ENCODE measurements at places on chromosomes 3 and 15.

GRCh38 chr15:59647085-59647484, 10.2 kb downstream of the GTF2A2 start:
- no peak for DNase-seq

DNA sequence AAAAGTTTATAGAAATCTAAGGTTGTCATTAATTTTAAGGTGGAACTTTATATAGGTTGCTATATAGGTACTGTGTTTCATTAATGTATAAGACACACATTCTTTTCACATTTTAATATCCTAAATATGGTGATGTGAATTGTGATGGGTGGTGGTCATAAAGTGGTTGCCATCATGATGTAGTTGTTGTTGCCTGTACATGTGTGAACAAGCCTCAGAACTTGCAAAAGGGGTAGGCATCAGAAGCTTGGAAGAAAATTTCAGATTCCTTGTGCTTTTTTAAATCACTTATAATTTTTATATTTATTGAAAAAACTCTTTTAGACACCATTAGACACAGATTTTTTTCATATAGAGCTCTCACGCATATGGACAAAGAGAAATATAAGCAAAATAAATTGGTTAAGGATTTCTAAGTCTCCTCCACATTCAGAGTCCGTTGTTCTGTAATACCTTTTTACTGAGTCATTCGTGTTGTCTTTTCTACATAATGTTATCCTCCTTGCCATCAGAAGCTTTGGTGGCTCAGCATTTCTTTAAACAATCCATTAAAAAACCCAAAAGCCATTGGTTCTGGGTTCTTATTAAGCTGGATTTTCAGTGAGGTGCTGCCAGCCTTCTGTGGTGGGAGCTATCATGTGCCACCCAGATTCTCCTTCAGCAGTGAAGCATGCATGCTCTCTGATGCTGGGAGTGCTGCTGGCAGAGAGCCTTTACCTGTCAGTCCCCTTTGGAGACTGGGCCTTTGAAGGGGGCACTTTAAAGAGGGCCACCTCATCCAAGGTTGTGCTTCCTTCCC, 140.4 kb upstream of the GALNT15 start:
- DNase-seq = no peak

DNA sequence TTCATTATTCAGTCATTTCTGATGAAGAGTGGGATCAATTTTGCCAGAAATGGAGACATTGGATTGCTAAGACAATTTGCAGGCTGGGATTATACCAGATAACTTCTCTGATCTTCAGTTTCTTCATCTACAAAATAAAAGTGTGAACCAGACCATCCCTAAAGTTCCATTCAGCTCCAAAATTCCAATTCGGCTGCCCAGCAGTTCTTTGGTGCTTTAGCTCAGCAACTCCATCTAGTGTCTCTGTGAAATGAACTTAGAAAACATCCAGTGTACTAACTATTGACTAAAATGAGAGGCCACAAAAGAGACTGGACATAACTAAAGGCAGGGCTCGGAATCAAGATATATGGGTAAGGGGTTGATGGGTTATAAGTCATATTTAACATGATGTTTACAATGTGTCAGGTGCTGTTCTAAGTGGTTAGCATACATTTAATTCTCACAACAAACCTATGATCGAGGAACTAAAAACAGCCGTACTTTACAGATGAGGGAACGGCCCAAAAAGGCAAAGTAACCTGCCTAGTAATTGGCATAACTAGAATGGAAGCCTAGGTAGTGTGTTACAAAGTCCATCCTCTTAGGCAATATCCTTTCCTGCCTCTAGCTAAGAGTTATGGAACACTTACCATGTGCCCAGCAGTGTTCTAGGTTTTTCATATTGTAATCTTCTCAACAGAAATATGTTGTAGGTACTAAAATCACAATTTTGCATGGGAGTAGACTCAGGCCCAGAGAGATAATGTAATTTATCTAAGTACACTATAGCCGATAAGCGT, 17.0 kb downstream of the THAP10 start:
- no peak for DNase-seq

DNA sequence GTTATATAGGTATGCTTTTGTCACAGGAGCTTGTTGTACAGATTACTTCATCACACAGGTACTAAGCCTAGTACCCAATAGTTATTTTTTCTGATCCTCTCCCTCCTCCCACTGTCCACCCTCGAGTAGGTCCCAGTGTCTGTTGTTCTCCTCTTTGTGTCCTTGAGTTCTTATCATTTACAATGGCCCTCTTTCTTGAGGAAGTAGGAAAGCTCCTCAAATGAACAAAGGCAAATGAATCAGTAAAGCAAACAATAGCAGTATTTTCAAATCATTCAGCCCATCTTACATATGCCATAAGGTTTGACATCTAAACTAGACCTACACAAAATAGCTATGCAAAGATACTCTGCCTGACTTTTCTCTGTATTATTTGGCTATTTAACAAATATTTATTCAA, 211.5 kb downstream of the CDIN1 start:
- DNase-seq = no peak

GRCh38 chr15:69668963-69669362, 216.3 kb downstream of the RPLP1 start:
- DNase-seq = no peak

DNA sequence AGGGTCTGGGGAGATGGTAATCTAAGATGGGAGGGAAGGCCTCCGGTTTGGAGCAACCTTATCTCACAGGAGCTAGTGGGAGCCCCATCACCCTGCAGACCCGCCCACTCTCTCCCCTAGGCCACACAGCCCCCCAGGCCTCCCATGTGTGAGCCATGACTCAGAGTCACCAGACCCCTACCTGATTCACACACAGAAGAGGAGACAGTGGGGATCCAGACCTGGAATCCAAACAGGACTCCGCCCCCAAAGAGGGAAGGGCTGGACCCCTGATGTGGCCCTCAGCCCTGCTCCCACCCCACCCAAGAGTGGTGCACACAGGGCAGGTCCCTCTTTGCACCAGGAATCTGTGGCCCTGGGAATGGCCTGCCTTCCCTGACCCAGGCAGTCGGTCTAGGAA, 97.4 kb downstream of the ADCY5 start:
- DNase-seq = no peak

DNA sequence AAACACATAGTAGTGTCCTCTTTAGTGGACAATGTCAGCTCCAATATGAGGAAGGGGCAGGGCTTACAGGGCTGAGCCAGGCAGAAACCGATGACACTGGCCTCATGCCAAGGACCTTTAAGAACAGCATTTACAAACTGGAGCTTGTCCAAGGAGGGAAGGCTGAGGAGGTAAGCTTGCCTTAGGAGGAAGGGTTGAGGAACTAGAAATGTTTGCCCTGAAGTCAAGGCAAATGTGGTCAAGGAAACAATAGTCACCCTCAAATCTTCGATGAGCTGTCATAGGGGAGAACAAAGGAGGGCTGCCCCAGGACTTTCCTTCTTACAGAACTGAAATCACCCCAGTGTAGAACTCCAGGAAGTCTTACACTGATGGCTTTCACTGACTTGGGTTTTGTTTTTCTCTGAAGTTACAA, 136.4 kb downstream of the LIPC start:
- DNase-seq = no peak

GRCh38 chr3:106711650-106712049, 665.6 kb upstream of the CCDC54 start:
- no peak for DNase-seq

- no peak for DNase-seq
These were observed 189.5 kb upstream of the WNT5A start for GRCh38 chr3:55676643-55677042.

- no peak for DNase-seq
These were observed 10.7 kb downstream of the PDE8A start for GRCh38 chr15:84992157-84992944.

GRCh38 chr15:83206526-83207008, 1.1 kb downstream of the HDGFL3 start:
- no peak for DNase-seq

GRCh38 chr3:149634072-149634471, 23.8 kb downstream of the WWTR1 start:
- DNase-seq = no peak

GRCh38 chr3:30161375-30161774, 445.0 kb upstream of the TGFBR2 start:
- DNase-seq = no peak

GRCh38 chr3:67529337-67529736, 125.1 kb downstream of the SUCLG2 start:
- DNase-seq = no peak

- DNase-seq = no peak
These were observed 1270.8 kb downstream of the ROBO1 start for GRCh38 chr3:78497021-78497420.

Measured in stimulated activated CD8-positive, alpha-beta memory T cell treated with anti-CD3 and anti-CD28 coated beads, Interleukin-4, amount 100 ng/mL, for 1 hour (primary cell).